Muscle of arm (tissue), 14 donors: ENCODE measurements at places on chromosomes 7 and 10.
A peak's percentile ranks its signal among the peaks of the same experiment; 100 is the strongest.

DNA sequence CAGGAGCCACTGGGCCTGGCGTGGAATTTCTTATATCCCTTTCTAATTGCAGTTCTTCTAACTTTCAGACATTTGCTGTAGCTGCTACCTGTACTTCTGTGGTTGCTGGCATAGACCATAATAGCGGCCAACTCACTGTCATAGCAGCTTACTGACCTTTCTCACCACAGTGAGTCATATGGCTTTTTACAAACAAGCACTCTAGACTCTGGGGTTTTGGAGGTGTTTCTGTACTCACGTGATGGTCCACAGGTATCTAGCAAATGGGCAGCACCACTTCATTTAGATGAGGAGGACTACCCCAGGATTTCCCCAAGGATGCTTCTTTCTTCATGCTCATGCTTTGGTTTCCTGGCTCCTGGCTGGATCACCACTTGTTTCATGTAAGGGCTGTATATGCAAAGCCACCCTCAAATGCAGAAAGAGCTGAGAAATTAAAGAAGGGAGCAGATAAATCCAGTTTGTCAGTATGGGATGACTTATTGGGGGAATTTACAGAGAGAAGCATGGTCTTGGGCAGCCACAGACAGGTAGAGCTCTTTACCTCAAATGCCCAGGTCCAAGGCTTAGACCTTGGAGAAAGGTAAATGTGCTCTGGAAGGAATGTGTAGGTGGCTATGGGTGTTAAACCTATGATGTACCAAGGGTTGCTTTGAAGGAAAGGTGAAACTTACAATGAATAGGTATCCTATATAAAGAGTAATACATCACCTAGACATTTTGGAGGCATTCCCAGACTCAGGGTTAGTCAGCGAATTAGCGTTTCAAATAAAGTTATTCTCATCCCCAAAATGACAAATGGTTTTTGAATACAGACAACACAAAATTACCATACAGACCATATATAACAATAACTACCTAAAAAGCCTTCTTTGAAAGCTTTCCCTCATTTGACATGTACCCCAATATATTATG, 15.9 kb upstream of the SLC25A16 start:
- DNase-seq, result no peak

GRCh38 chr10:124509880-124510632, 48.4 kb downstream of the LHPP start:
- no peak for DNase-seq

GRCh38 chr10:24618401-24618800, 105.3 kb downstream of the ARHGAP21 start:
- DNase-seq, result no peak

DNA sequence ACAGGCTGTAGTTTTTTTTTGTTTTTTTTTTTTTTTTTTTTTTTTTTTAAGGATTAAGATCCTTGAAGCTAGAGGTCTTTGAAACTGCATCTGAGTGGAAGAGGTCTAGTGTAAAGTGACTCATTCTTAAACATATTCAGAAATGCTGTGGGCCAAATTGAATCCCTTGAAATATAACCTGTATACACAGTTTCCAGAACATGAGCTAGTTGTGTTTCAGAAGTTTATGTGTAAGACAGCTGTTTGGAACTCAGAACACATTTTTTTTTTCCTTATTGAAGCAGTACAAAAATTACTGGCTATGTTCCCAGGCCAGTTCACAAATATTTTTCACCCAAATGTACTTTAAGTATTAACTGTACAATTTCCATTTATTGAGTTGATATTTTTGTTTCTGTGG, 67.9 kb downstream of the PPP1R9A start:
- DNase-seq, result peak; percentile 89

GRCh38 chr10:99619090-99619800, 994 bp downstream of the SLC25A28 start:
- DNase-seq, result no peak

DNA sequence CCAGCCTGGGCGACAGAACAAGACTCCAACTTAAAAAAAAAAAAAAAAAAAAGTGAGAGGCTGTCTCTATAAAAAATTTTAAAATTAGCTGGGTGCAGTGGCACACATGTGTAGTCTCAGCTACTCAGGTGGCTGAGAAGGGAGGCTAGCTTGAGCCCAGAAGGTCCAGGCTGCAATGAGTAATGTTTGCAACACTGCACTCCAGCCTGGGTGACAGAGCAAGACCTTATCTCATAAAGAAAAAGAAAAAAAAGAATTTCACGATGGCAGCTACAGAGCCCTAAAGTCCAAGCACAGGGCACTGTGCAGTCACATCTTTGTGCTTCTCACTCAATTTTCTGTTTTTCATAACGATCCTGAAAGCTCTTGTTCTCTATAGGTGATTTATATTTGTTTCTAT, 209.5 kb upstream of the KCTD7 start:
- DNase-seq, result no peak
